ENCODE measurements at places on chromosomes 12 and 14.

DNA sequence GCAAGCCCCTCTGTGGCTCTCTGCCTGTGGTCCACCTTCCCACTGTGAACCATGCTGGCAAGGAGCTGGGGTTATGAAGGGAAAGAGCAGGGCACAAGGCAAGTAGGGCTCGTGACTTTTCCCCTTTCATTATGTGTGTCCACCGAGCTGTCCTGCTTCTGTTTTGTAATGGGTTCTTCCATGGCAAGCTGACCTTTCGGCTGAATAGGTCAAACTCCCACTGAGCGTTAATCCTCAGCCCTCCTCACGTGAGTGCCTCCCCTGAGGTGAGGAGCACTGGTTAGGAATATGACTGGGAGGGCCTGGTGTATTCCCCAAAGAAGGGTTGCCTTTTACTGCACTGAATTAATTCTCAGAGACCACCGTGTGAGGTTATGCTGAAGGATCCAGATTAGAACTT, 424.3 kb downstream of the NPAS3 start:
- H3K27ac ChIP-seq, result no peak overlapping the region
- no peak overlapping the region for H3K4me3 ChIP-seq
- no peaks in the 10 kb centered on the region for H3K27me3 ChIP-seq
- H3K4me1 ChIP-seq, result no peaks in the 10 kb centered on the region
- no peak for DNase-seq

- H3K36me3 ChIP-seq, result no peaks in the 10 kb centered on the region
- no peak overlapping the region for H3K4me3 ChIP-seq
- no peak overlapping the region for H3K27ac ChIP-seq
- DNase-seq, result no peak
- no peaks in the 10 kb centered on the region for H3K4me1 ChIP-seq
These were observed 222.1 kb downstream of the RPS29 start for GRCh38 chr14:49363821-49364751.

- no peak overlapping the region for H3K4me3 ChIP-seq
- H3K27me3 ChIP-seq, result no peaks in the 10 kb centered on the region
- DNase-seq, result no peak
- peaks cover 5% of the 10 kb centered on the region for H3K36me3 ChIP-seq
- H3K4me1 ChIP-seq, result no peaks in the 10 kb centered on the region
These were observed 1.4 kb downstream of the MMAB start for GRCh38 chr12:109571773-109572505.

GRCh38 chr12:4214877-4215228, 58.7 kb upstream of the CCND2 start:
- H3K27me3 ChIP-seq, result no peaks in the 10 kb centered on the region
- H3K4me3 ChIP-seq, result no peak overlapping the region
- H3K36me3 ChIP-seq, result no peaks in the 10 kb centered on the region
- no peak for DNase-seq
- H3K27ac ChIP-seq, result no peak overlapping the region
- H3K4me1 ChIP-seq, result no peaks in the 10 kb centered on the region

DNA sequence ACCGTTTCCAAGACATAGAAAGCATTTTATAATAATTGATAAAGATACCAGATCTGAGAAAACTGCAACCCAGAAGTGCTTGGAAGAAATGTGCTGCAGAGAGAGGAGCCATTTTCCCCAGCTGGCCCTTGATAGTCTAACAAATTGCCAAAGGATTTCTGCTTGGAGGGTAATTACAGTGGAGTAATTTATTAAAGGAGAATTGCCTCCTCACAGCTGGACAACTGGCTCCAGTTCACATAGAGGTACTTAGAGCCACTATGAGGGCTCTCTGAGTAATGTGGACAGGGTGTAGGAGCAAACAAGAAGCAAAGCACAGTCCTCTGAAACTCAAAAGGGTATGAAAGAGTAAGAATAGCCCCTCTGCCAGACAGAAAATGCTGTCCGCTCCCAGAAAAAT, 335.6 kb downstream of the SYT1 start:
- no peaks in the 10 kb centered on the region for H3K27me3 ChIP-seq
- no peaks in the 10 kb centered on the region for H3K36me3 ChIP-seq
- no peak overlapping the region for H3K4me3 ChIP-seq
- no peak for DNase-seq

DNA sequence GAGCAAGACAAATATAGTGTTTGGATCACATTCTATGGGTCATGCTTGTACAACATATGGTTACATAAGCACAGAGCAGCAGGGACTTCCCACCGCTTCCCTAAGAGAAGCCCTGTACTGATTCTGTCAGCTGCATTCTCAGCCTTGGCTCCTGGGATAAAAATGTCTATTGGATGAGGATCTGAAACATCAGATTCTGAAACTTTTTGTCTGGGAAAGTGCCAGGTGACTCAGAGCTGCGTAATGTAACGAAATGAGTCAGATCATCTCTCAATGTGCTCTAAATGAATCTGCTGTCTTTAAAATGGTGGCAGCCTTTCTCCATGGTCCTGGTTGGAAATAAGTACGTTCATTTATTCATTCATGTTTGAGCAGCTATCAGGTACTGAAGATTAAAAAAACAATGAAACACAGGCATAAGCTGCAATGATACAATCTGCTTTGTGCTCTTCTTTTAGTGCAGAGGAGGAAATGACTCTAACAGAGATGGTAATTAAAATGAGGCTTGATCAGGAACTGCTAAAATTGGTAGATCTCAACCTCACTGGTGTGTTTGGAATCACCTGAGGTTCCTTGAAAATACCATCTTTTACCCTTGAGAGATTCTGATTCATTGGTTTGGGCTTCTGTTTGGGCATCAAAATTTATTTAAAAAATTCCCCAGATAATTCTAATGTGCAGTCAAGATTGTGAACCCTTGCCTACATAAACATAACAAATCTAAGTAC, 99.1 kb upstream of the NAP1L1 start:
- H3K4me3 ChIP-seq, result no peak overlapping the region
- H3K27me3 ChIP-seq, result no peaks in the 10 kb centered on the region
- H3K27ac ChIP-seq, result no peak overlapping the region
- no peaks in the 10 kb centered on the region for H3K36me3 ChIP-seq

DNA sequence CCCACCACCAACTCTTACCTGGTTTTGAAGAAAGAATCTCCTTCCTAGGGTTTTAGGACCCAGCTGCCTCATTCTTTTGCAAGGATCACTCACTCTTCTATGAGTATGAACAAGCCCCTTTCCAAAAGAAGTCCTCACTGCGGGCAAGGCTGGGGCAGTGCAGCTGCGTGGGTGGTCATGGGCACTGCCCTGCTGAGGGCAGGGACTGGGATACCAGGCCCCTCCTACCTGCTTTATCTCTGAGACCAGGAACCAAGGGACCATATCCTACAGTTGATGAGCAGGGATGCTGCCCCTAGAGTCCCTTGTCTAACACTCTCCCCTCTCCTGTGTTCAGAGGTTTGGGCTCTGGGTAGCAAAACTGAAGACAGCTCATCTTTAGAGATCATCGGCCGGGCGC, 20.5 kb downstream of the HPD start:
- H3K36me3 ChIP-seq, result no peaks in the 10 kb centered on the region
- H3K27ac ChIP-seq, result no peak overlapping the region
- no peaks in the 10 kb centered on the region for H3K4me1 ChIP-seq
- no peak overlapping the region for H3K4me3 ChIP-seq
- H3K27me3 ChIP-seq, result no peaks in the 10 kb centered on the region
- no peak for DNase-seq

DNA sequence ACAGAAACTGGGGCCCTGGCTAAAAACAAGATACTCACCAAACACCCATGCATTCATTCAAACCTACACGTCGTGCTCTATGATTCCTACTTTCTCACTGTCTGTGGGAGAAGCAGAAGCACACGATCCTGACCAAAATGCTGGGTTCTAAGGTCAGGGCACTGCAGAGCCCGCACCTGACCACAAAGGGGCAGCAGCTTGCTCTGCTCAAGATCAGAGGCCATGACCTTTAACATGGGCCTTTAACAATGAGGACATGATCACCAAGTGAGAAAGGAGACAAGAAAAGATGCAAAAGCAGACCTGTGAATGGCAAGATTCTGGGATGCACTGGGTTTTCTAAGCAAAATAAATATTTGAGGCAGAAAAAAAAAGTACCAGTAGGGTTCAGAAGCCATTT, 40.1 kb upstream of the VPS33A start:
- no peaks in the 10 kb centered on the region for H3K4me1 ChIP-seq
- no peaks in the 10 kb centered on the region for H3K27me3 ChIP-seq
- no peak for DNase-seq
- no peak overlapping the region for H3K4me3 ChIP-seq
- no peak overlapping the region for H3K27ac ChIP-seq
- H3K36me3 ChIP-seq, result no peaks in the 10 kb centered on the region

GRCh38 chr12:17591005-17591681, 498.9 kb downstream of the RERGL start:
- H3K4me1 ChIP-seq, result no peaks in the 10 kb centered on the region
- no peaks in the 10 kb centered on the region for H3K36me3 ChIP-seq
- H3K27ac ChIP-seq, result no peak overlapping the region
- DNase-seq, result no peak
- H3K27me3 ChIP-seq, result no peaks in the 10 kb centered on the region
- H3K4me3 ChIP-seq, result no peak overlapping the region

DNA sequence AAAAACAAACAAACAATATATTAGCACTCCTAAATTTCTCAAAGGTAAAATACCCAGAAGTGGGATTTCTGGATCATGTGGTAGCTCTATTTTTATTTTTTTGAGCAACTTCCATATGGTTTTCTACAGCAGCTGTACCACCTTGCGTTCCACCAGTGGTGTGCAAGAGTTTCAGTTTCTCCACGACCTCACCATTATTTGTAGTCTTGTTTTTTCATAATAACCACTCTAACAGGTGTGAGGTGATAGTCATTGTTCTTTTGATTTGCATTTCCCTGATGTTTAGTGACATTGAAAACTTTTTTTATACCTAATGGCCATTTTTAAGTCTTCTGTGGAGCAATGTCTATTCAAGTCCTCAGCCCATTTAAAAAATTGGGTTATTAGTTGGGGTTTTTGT, 127.3 kb upstream of the SLC38A2 start:
- no peaks in the 10 kb centered on the region for H3K4me1 ChIP-seq
- no peak overlapping the region for H3K4me3 ChIP-seq
- H3K27me3 ChIP-seq, result no peaks in the 10 kb centered on the region
- DNase-seq, result no peak
- no peaks in the 10 kb centered on the region for H3K36me3 ChIP-seq

DNA sequence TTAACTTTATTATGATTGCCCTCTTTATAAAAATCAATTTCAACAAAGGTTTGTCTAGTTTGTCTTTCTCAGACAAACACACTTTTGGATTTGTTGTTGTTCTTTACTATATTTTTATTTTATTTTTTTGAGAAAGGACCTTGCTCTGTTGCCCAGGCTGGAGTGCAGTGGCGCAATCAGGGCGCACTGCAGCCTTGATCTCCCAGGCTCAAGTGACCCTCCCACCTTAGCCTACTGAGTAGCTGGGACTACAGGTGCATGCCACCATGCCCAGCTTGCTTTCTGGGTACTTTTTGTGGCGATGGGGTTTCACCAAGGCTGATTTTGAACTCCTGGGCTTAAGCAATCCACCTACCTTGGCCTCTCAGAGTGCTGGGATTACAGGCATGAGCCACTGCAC, 64.4 kb upstream of the CFL2 start:
- no peak overlapping the region for H3K27ac ChIP-seq
- no peak overlapping the region for H3K4me3 ChIP-seq
- H3K27me3 ChIP-seq, result no peaks in the 10 kb centered on the region
- no peaks in the 10 kb centered on the region for H3K4me1 ChIP-seq
- peaks cover 10% of the 10 kb centered on the region for H3K36me3 ChIP-seq
- DNase-seq, result no peak

DNA sequence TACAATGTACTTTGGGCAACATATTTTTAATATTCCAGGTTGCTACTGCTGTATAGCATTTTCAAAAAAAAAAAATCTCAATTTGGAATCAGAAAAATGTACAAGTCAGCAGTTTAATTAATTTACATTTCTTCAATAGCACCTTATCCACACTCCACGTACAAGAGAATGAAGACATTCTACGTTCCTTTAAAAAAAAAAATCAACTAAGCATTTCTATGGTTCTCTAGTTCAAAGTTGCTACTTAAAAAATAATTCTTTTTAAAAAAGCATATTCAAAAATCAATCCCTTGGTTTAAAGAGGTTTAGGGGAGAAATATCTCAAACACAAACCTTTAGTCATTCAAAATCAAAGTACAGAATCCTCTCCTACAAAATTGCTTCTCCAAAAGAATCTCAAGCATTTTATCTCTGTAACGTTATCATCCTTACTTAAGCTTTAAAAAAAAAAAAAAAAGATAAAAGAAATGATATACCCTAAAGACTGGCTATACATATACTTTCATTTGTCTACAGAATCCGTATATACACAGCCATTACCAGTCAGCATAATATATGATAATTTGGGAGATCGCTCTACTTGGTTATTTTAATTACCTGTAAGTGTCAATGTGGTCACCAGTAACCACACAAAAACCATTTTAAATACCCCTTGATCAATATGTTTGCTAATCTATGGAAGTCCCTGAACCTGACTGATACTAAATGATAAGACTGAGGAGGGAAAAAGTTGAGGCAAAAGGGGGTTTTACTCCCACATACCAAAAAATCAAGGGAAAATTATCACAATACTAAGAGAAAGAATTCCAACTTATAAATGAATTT, 2.7 kb downstream of the MED13L start:
- H3K27ac ChIP-seq, result no peak overlapping the region
- no peaks in the 10 kb centered on the region for H3K36me3 ChIP-seq
- peak overlapping the region; percentile 60 for H3K4me3 ChIP-seq
- DNase-seq, result no peak
